Fibroblast of pulmonary artery (primary cell): ENCODE measurements at places on chromosomes 5 and 9.

GRCh38 chr9:90774071-90774470 lies 27.5 kb upstream of the SYK start:
- no peak for DNase-seq

DNA sequence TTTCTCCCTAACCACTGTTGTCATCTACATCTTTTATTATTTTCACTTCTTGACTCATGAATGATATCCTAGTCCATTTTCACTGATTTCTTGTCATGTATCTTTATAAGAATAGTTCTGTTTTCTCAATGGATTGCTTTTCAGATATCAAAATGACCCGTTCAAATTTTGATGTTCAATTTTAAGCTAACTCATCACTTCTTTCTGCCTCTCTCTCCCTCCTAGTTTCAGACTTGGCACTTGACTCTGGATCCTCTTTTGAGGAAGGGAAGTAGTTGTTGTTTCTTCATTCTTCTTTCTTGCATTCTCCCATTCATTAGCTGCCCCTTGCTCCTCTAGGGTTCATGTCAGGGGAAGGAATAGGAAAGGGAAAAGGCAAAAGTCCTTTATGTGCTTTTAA lies 23.7 kb downstream of the CSNK1G3 start:
- DNase-seq = no peak

GRCh38 chr5:127562252-127562651 lies 44.8 kb downstream of the PRRC1 start:
- DNase-seq = peak; percentile 31

DNA sequence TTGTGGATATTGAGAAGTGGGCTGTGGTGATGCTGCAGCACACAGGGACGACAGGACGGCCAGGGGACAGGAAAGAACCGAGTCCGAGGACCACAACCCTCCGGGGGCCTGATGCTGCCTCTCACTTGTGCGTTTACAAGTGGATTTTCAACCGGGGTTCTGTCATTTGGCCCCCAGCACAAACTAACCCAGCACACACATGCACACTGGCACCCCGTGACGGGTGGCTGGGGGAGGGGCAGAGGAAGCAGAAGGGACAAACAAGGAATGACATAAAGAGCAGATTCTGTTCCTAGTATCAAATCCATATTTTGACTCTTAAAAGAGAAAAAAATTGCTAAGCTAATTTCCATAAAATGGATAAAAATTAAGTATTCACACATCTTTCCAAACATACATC lies 18.3 kb upstream of the ZFYVE16 start:
- DNase-seq = no peak

- no peak for DNase-seq
Observed at GRCh38 chr5:107155707-107156106, 515.0 kb downstream of the EFNA5 start.

DNA sequence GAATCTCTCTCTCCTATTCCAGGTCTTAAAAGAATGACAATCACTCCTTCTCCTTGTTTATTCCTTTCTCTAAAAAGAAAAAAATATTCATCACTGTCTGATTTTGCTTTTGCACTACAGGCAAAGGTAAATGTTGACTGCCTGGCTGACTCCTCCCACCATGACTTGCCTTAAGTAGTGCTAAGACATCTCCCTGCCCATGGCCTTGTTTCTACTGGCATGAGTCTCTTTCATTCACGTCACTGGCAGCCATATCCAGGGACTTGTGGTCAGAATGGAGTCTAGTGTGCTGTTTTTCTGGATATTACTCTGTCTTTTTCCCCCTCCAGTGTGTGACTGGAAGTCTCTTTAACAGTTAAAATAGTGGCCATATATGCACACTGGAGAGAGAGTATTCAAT lies 522.9 kb upstream of the DAB2 start:
- DNase-seq = peak; percentile 28

DNA sequence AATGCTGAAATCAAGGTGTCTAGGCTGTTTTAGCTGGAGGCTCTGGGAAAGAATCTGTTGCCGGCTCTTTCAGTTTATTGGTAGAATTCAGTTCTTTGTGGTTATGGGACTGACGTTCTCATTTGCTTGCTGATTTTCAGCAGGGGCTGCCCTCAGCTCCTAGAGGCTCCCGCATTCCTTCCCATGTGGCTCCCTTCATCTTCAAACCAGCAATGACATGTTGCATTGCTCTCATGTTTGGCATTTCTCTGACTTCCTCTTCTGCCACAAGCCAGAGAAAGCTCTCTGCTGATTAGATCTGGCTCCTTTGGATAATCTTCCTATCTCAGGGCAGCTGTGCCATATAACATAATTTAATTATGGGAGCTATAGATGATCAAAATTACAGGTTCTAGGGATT lies 360.3 kb downstream of the LRRC70 start:
- DNase-seq = peak; percentile 19

DNA sequence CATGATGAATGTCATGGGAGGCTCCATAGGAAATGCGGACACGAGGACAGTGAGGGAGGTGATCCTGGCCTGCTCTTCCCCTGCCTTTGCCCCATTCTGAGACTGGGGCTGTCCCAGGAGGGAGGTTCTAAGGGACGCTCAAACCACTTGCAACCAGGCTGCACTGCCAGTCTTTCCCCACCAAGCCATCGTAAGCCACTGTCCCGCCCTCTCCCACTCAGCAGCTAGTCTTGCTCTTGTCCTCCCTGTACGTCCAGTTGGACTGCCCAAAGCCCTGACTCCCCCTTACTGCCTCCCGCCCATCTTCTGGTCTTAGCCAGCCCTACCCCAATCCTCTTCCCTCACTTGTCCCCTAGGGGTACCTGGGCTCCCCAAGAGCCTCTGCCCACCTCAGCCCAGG lies 115.7 kb downstream of the FSTL4 start:
- no peak for DNase-seq
